ENCODE measurements at places on chromosomes 16 and 17.
A peak's percentile ranks its signal among the peaks of the same experiment; 100 is the strongest.

GRCh38 chr16:88357317-88358022, 25.3 kb upstream of the ZNF469 start:
- DNase-seq, result no peak

DNA sequence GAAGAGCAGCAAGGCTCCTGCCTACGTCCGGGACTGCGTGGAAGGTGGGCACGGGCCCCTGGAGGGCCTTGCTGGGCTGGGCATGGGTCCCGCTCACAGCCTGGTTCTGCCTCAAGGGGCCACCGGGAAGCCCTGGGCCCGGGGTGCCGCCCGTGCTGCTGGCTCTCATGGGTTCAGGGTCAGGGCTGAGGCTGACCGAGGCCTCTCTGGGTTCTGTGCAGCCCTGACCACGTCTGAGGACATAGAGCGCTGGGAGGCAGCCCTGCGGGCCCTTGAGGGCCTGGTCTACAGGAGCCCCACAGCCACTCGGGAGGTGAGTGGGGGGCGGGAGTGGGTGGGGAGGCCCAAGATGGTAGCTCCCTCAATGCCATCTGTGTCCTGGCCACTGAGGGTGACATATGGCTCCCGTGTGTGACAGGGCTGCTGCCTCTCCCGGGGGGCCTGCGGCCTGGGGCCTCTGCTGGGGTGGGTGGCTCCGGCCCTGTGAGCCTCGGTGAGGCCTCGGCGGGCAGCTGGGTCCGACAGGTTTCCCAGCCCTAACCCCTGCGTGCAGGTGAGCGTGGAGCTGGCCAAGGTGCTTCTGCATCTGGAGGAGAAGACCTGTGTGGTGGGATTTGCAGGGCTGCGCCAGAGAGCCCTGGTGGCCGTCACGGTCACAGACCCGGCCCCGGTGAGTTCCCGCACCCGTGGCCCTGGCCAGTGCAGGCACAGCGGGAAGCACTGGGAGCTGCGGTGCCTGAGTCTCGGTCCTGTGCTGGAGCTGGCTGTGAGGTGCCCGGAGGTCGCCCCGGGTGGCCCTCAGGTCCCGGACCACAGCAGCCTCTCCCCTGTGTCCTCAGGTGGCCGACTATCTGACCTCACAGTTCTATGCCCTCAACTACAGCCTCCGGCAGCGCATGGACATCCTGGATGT, 9.2 kb downstream of the TELO2 start:
- no peak for DNase-seq

DNA sequence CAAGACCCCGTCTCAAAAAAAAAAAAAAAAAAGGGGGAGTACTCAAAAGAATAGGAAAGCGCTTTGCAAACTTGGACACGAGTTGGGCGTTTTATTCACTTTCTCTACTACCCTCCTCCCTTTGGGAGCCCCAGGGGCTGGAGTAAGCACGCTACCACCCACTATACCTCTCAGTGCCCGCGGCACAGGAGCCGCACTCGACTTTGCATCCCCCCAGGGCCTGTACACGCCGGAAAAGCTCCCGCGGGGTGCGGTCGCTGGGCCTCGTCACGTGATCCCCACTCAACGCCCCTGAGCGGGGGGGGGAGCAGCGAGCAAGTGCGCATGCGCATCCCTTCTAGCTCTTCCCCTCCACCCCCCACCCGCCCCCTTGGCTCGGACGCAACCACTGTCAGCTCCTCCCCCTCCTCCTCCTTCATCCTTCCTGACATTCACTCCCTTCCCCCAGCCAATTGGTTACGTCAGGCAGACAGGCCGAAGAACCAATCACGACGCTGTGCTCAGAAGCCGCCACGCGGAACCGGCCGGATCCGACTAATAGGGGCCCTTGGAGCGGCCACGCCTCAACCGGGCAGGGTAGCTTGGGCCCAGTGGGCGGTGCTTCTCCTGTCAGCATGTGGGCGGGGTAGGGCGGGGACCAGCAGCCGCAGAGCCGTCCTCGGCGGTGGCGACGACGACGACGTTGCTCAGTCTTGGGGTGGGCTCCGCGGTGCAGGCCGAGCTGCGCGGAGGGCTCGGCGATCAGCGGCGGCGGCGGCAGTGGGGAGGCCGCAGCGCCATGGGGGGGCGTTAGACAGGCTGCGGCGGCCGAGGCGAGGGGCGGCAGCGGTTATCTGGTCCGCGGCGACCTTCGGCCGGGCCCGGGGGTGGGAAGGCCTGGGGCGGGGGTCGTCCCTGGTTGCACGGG, at the start of gene HAPSTR1:
HAPSTR1 (plus strand) TSS at position 685 of the 907 bp plus-strand sequence. CDS start 401 bp downstream, outside the sequence.
- DNase-seq, result peak; percentile 100

DNA sequence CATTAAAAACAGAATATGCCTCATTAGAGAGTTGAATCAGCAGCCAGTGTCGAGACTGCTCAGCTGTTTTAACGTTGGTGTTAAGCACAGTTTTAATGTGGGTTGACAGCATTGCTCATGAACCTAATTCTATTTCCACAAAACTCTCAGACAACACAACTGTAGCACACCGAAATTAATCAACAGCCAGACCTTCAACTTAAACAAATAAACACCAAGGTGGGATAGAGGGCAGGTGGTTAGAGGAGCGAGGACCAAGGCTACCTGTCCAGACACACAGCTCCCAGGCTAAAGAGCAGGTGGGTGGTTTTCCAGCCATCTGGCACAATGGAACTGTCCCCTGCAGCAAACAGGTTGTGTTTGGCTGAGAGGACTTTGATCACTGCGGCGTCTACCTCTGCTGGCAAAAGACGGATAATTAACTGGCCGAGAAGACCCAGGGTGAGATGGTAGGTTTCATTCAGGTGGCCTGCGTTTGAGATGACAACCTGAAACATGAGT, 69.6 kb upstream of the ATP2A3 start:
- no peak for DNase-seq

GRCh38 chr17:67093348-67093747, 49.0 kb downstream of the CACNG1 start:
- DNase-seq, result no peak

- DNase-seq, result no peak
These were observed 90.7 kb downstream of the CDH8 start for GRCh38 chr16:61945511-61945910.

DNA sequence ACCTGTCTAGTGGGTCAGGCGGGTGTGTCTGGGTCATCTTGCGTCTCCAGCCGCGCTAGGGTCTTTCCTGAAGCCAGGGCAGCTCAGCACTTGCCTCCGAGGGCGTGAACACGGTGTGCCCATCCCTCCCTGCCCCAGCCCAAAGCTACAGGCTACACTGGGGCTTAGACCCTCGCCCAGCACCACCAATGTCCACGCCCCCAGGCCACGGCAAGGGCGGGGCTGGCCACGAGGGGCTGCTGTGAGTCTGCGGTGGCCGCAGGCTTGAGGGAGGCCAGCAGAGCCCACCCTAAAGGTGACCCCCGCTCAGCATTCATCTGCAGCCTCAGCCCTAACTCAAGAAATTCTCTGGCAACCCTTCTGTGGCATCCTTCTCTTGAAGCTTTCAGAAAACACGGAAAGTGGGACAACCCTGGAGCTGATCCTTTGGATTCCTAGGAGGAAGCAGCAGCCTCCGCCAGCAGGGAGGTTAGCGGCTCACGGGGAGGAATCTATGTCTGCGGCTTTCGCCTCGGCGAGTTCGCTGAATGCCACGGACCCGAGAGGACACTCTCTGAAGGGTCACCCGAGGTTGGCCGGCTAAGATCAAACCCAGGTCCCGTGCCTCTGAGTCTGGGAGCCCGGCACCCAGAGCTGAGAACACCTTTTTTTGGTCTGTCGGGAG, 41.7 kb downstream of the TIMM22 start:
- no peak for DNase-seq

- no peak for DNase-seq
These were observed 30.5 kb downstream of the HS3ST3B1 start for GRCh38 chr17:14331225-14331981.

- DNase-seq, result peak; percentile 63
These were observed 3.4 kb upstream of the MTSS2 start for GRCh38 chr16:70689035-70689969.

DNA sequence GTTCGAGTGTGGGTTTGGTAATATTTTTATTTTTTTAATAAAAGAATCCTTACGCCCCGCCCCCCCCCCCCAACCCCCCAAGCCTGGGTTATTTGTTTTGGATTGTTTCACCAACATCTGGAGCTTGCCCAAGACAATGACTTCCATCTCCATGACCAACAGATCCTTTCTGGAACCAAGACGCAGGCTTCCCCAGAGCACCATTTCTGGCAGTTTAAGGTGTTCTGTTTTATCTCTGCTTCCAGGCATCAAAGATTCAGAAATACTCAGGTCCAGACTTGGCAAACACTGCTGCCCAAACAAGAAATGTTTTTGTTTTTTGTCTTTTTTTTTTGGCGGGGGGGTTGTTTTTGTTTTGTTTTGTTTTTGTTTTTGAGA, 56.1 kb downstream of the PLXDC1 start:
- DNase-seq, result no peak

- DNase-seq, result no peak
These were observed 187.0 kb upstream of the RPL38 start for GRCh38 chr17:74016461-74016860.

DNA sequence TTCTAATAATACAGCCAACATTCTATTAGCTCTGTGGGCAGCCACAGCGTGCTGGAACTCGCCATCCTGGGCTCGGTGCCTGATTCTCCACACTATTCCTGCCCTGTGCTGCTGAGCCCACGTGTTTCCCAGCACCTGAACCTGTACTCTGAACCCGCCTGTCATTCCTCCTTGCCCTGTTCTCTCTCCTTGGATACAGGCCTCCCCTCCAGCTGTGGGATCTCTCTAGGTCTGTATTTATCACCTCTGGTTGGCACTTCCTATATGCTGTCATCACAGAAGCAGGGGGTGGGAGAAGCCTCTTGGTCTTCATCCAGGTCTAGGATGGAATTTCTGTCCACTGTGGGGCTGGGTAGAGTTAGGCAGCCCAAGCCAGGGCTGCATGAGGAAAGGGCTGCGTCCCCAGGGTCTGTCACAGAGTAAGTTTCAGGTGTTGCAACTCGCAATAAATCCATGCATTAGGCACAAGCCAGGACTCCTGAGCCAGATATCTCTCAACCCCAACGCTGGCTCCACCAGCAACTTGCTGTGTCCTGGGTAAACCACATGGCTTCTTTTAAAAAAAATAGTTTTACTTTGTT, 56.0 kb downstream of the ABAT start:
- DNase-seq, result no peak

GRCh38 chr17:6420173-6420641, 14.7 kb downstream of the AIPL1 start:
- no peak for DNase-seq

DNA sequence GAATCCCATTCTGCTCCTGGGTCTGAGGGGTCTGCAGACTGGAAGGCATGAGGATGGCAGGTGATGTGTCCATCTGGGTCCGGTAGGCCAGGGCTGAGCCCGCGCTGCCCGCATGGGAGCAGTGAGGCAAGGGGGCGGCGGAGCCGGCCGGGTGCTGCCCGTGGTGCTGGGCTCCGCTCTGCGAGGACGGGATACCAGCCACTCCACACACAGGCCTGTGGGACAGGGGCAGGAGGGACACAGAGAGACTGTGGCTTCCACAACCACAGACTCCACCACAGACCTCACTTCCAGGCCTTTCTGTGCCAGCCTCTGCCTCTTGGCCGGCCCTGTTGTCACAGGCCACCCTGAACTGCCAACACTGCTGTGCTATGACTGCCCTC, 25.4 kb downstream of the MAP1LC3B start:
- DNase-seq, result no peak

- no peak for DNase-seq
These were observed 43.8 kb upstream of the NDRG4 start for GRCh38 chr16:58456193-58456592.

GRCh38 chr16:21584817-21585216, 14.6 kb upstream of the METTL9 start:
- no peak for DNase-seq

- DNase-seq, result no peak
These were observed 23.1 kb upstream of the CNOT1 start for GRCh38 chr16:58652741-58653140.

DNA sequence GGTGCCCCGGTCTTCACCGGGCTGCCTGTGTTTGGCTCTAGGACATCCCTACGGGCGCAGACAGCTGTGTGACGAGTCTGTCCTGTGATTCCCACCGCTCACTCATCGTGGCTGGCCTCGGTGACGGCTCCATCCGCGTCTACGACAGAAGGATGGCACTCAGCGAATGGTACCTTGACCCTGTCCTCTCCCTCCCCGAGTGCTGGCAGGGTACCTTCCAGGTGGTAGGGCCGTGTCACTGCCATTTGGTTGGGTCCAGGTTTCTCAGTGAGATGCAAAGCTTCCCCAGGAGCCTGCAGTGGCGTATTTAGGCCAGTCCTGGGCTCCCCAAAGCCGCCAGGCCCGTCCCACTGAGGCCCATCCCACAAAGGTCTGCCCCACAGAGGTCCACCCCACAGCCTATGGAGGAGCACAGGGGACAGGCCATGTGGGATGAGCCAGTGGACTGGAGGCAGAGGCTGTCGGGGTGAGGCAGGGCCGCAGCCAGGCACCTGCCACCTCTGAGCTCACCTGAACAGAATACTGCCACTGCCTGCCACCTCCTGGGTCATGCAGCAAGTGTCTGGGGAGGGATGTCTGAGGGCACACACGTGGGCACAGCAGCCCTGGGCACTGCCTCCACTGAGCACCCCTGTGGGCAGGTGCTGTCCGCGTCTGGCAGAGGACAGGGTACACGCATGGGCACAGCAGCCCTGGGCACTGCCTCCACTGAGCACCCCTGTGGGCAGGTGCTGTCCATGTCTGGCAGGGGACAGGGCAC, 31.4 kb upstream of the CHMP6 start:
- no peak for DNase-seq

- DNase-seq, result peak; percentile 92
These were observed 16.7 kb downstream of the GNGT2 start for GRCh38 chr17:49193513-49194296.

DNA sequence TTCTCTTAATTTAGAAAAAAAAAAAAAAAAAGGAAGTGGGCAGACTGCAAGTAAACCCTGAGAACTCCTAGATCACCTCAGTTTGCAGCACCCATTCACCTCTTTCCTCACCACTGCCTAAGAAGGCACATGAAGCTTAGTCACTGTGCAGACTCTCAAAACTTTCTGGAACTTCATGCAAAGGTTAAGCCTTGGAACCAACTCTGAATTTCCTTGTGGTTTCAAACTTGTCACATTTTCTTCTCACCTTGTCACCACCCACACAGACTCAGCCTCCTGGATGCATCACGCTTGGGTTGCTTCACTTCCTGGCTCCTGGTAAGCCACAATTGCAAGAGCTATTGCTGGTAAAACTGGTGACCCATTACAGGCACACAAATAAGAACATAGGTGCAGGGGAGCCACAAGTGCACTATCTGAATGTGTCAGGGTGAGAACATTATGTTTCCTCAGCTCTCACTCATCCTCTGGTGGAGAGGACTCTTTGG, 15.0 kb upstream of the CPD start:
- DNase-seq, result no peak

- no peak for DNase-seq
These were observed 77.2 kb downstream of the AATF start for GRCh38 chr17:37025847-37026530.

DNA sequence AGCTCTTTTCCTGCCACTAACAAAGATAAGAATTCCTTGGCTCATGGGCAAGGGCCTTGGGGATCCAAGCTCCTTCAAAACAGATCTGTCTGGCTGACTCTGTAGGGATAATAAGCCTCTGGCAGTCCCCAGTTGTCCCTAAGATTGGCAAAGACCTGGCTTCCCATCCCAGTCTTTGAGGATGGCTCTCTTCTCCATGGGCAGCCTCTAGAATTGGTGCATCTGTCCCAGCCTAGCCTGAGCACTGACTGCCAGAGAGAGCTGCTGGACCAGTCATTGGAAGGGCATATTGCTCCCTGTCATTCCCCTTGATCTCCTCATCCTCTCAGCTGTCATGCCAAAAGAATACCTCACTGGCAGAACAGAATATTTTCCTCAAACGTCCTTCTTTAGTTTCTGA, 13.2 kb upstream of the CUEDC1 start:
- DNase-seq, result no peak

Data from kidney (tissue), 22 donors.